ENCODE measurements at places on chromosomes 3 and 15. TPM values are rescaled to one million over a fixed set of nuclear protein-coding genes. Genes with fewer than 3 reads are reported as not detected.

- DNase-seq: no peak
Measured at GRCh38 chr3:46905661-46906451, 28.3 kb downstream of the PTH1R start.

DNA sequence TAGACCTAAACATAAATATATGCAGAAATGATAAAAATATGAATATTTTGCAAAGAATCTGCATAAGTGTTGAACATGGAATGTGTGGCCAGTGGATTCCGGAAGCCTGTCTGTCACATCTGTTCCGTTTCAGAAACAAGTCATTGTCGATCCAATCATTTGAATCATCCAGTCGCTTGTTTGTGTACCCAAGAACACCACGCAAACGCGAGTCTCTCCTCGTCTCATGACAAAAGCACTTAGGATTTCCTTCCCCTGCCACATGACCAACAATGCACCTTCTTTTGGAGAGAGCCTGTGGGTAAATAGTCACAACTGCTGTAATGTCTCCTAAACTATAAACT lies 80.2 kb downstream of the FMN1 start:
- no peak for DNase-seq

DNA sequence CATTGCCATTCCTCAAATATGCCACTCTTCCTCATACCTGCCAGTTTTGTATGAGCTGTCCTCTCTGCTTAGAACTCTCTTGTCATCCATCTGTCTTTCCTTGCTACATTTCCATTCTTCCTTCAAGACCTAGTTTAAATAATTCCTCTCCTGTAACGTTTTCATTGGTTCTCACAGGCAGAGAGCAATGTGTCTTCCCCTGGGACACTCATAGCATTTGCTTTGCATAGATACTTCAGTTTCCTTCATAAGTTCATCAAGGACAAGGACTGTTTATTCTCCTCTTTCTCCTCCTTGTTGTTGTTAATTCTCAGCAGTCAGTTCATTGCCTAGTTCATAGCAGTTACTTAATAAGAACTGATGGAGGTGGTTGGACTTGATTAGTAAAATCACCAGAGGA lies 10.5 kb downstream of the NR2C2 start:
- DNase-seq: no peak

GRCh38 chr15:66291816-66292570 lies 1.4 kb upstream of the DIS3L start:
- no peak for DNase-seq

- no peak for DNase-seq
Measured at GRCh38 chr3:127783166-127783565, 39.1 kb downstream of the MGLL start.

- no peak for DNase-seq
Measured at GRCh38 chr3:142507241-142507640, 59.4 kb upstream of the XRN1 start.

GRCh38 chr3:55362210-55362960 lies 124.7 kb downstream of the WNT5A start:
- DNase-seq: no peak

- no peak for DNase-seq
Measured at GRCh38 chr15:45199136-45199810, 11.5 kb upstream of the SHF start.

The WDR93 gene
- 1.1 TPM for total RNA-seq

Measured in omental fat pad (tissue), 4 donors.